ENCODE measurements at places on chromosomes 4 and X. TPM values are rescaled to one million over a fixed set of nuclear protein-coding genes. Genes with fewer than 3 reads are reported as not detected.

GRCh38 chr4:102451266-102451665 lies 49.9 kb upstream of the NFKB1 start:
- H3K27ac ChIP-seq, result no peak overlapping the region
- no peaks in the 10 kb centered on the region for H3K36me3 ChIP-seq
- no peaks in the 10 kb centered on the region for H3K4me1 ChIP-seq
- no peak for DNase-seq
- no peak overlapping the region for H3K4me3 ChIP-seq

- H3K27ac ChIP-seq, result no peak overlapping the region
- H3K27me3 ChIP-seq, result no peaks in the 10 kb centered on the region
- H3K4me3 ChIP-seq, result no peak overlapping the region
- DNase-seq, result no peak
- peaks cover 6% of the 10 kb centered on the region for H3K4me1 ChIP-seq
Measured at GRCh38 chr4:26782168-26782829, 78.3 kb upstream of the STIM2 start.

- no peaks in the 10 kb centered on the region for H3K36me3 ChIP-seq
- DNase-seq, result no peak
- H3K27me3 ChIP-seq, result no peaks in the 10 kb centered on the region
- no peak overlapping the region for H3K4me3 ChIP-seq
- H3K27ac ChIP-seq, result no peak overlapping the region
Measured at GRCh38 chrX:130552444-130553073, 150.8 kb downstream of the RBMX2 start.

- no peak overlapping the region for H3K4me3 ChIP-seq
- no peaks in the 10 kb centered on the region for H3K36me3 ChIP-seq
- H3K27ac ChIP-seq, result no peak overlapping the region
- peaks cover 4% of the 10 kb centered on the region for H3K4me1 ChIP-seq
- no peak for DNase-seq
Measured at GRCh38 chr4:184500748-184501589, 26.6 kb upstream of the IRF2 start.

DNA sequence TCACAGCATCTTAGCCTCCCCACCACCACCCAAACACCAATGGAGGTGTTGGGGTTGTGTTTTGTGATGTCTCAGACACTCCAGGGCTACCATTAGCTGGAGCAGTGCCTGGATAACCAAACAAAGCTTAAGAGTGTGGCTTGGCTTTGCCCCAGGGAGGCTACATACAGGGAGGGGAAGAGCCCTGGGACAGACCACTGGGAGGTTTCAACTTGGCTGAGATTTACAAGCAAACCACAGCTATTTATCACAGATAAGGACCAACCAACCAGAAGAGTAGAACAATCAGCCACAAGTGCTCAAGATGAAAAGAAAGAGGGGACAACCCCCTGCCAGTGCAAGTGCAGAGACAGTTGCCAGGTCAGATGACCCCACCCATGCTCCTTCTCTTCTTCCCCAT lies 24.1 kb downstream of the SOX3 start:
- no peak overlapping the region for H3K4me3 ChIP-seq
- H3K36me3 ChIP-seq, result no peaks in the 10 kb centered on the region
- DNase-seq, result no peak
- no peak overlapping the region for H3K27ac ChIP-seq
- H3K27me3 ChIP-seq, result no peaks in the 10 kb centered on the region

DNA sequence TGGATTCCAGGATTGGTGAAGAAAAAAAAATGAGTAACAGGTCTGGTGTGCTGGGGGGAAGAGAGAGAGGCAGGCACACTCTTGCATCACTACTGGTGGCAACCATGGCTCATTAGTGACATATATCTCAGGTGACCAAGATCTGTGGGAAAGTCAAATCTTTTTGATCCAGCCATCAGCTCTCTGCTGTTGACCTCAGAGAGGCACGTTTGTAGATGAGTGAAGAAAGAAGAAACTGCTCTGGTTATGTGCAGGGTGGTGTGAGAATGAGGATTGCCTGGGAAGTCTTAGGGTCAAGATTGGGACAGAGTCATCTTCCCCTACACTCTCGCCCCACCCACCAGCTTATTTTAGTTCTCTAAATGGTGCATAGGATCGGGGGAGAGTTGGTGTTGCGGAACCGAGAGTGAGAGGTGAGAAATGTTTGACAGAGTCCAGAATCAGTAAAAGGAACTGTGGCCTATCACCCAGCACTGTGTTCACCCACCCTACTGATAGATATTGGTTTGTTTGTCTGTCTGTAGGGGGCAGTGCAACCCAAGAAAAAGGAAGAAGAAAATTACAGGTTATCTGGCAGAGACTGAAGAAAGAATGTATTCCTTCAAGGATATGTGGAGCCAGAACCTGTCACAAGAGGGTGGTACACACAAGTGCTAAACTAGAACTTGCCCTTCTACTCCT lies 21.9 kb downstream of the ARMCX6 start:
- H3K36me3 ChIP-seq, result no peaks in the 10 kb centered on the region
- no peak overlapping the region for H3K4me3 ChIP-seq
- no peaks in the 10 kb centered on the region for H3K27me3 ChIP-seq
- no peaks in the 10 kb centered on the region for H3K4me1 ChIP-seq

DNA sequence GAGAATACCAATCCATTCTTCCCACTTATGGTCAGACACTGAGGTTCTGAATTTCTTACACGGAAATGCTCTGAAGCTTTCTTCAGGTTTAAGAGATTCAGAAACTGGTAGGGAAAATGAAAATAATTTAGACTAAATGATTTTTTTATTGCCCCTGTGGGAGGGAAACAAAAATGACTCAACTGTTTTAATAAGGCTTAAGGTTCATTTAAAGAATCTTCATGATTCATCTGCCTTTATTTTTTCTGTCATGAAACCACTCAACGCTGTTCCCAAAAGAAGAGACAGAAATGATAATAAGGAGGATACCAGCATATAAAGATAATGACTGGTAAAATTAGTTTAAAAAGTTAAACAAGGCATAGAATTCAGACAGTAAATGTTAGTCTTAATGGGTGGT lies 39.3 kb upstream of the FAM47B start:
- H3K27me3 ChIP-seq, result no peaks in the 10 kb centered on the region
- no peak overlapping the region for H3K27ac ChIP-seq
- no peaks in the 10 kb centered on the region for H3K4me1 ChIP-seq
- no peak for DNase-seq
- H3K36me3 ChIP-seq, result no peaks in the 10 kb centered on the region
- no peak overlapping the region for H3K4me3 ChIP-seq

The ZNF157 gene
- total RNA-seq, result 0.57 TPM

The FAM53A gene
- 1.0 TPM for total RNA-seq

The ATOH1 gene
- under 0.01 TPM for total RNA-seq
